ENCODE measurements at places on chromosomes 6 and 20. TPM values are rescaled to one million over a fixed set of nuclear protein-coding genes. Genes with fewer than 3 reads are reported as not detected.

The CRIP3 gene
- not detected for total RNA-seq

The CCN6 gene
- not detected for total RNA-seq

The KCNK16 gene
- total RNA-seq = not detected

DNA sequence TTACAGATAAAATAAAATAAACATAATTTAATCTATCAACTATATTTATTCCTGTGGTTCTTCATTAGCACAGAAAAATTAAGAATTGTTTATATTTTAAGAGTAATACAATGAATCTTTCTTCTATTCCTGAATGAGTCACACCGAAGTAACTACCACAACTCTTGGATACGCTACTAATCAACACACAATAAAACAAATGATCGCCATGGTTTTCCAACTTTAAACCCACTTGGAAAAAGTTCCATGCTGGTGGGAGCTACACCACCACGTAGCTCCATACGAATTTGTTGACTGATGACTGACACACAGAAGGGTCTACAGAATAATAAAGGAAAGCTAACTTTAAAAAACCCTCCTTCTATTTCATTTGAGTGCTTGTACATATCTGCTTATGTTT is 135.8 kb upstream of the NEDD9 start:
- no peak for DNase-seq

DNA sequence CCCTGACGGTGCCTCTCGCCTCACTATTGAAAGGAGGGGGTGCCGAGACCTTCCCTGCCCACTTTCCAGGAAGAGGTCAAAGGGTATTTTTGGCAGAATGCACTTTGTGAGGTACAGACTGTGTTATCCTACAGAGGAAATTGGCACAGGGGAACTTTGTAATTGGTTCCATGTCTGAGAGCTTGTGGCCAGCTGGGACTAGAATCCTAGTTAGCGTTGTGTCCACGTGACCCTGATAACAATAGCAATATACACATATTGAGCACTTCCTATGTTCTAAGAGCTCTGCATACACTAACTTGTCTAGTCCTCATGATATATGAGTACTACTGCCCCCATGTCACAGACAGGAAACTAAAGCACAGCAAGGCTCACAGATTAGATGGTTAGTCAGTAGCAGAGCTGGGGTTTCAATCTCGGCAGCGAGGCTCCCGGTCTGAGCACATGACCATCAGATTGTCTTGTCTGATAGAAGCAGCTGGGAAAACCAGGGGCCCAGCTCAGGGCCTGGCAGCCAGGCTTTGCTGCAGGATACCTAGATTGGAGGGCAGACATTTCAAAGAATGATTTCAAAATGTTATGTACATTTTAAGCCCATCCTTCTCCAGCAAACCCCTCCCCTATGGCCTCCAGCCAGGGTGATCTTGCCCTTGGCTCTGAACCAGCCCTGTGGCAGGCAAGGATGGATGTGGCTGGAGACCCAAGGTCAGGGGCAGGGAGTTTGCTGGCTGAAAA is 1.4 kb downstream of the MAPK13 start:
- DNase-seq = no peak

GRCh38 chr6:11341867-11342266 is 109.4 kb upstream of the NEDD9 start:
- DNase-seq = no peak

- DNase-seq = no peak
These were observed 269.3 kb downstream of the ARHGAP18 start for GRCh38 chr6:129440691-129441090.

- DNase-seq = no peak
These were observed 188.6 kb downstream of the BMP2 start for GRCh38 chr20:6956056-6956455.

DNA sequence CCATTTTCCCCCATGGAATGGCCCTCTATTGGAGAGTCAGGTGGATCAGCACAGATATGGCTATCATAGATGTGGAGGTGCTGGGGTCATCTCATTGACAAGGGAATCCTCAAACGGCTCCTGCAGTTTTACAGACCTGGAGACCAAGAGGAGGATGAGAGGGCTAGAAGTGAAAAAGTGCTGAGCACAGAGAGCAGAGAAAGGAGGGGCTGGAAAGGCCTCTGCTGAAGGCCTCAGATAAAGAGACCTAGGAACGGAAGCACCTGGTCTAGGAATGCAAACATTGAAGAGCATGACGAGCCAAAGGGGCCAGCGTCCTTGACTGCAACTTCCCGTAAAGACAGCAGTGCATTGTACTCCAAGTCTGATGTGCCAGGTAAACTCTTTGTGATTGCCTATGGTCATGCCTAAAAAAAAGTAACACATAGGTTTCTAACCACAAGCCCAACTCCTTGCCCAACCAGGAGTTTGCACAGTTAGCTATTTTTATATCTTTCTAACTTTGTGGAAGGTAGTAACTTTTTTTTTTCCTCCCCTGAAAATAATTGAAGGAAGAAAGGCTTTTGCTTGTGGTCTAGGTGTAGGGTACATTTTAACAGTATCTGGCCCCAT is 15.2 kb downstream of the RSPH4A start:
- DNase-seq = no peak

DNA sequence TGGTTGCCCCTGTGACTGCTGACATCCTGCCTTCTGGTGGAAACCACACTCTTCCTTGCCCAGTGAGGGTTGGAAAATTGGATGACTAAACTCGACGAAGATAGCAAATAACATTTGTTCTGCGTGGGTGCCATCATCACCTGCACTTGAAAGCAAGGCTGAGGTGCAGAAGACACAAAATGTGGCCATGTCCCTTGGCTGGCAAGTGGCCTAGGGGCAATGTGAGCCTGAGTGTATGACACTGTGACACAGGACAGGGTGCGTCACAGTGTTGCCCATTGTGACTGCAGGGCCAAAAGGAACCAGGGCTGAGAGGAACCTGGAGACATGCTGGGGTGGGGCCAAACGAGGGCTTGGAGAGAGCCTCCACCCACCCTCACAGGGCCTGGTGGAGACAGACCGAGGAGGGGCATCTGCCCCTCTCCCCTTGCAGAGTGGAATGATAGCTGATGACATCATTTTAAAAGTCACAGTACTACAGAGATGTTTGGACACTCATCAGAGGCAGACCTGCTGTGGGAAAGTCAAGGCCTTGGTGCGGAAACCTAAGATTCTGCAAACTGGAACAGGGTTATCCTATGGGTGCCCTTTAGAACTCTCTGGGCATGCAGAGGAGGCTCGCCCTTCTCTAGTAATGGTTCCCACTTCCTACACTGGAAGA is 12.8 kb upstream of the HLA-F start:
- no peak for DNase-seq

Measured in G401 (cell line).